ENCODE measurements at places on chromosomes 1 and 21. TPM values are rescaled to one million over a fixed set of nuclear protein-coding genes. Genes with fewer than 3 reads are reported as not detected.

The IL19 gene
- total RNA-seq = not detected

The RBM11 gene
- not detected for total RNA-seq

The KRTAP7-1 gene
- total RNA-seq = not detected

The TCHHL1 gene
- total RNA-seq = not detected

The TMEM54 gene
- 36.7 TPM for total RNA-seq

The SIM2 gene
- not detected for total RNA-seq

The CCDC185 gene
- 0.17 TPM for total RNA-seq

The C1orf210 gene
- not detected for total RNA-seq

The CLCA4 gene
- total RNA-seq = not detected

The MAN1C1 gene
- 4.7 TPM for total RNA-seq

The SLX9 gene
- total RNA-seq = 12.6 TPM

The TENT5C gene
- total RNA-seq = 2.6 TPM

The OLIG2 gene
- not detected for total RNA-seq

The DYNLT4 gene
- total RNA-seq = not detected

The SDC3 gene
- total RNA-seq = 15.6 TPM

The MR1 gene
- 27.6 TPM for total RNA-seq

The TAGLN2 gene
- total RNA-seq = 504 TPM

The CDC7 gene
- 7.3 TPM for total RNA-seq

The SLC44A3 gene
- total RNA-seq = 3.1 TPM

The HCRTR1 gene
- total RNA-seq = not detected

The RPL11 gene
- total RNA-seq = 1,055 TPM

The RNU1-2 gene
- under 0.01 TPM for total RNA-seq

The HUNK gene
- not detected for total RNA-seq

The CATSPERE gene
- 0.44 TPM for total RNA-seq

The TNN gene
- not detected for total RNA-seq

The AMIGO1 gene
- total RNA-seq = 3.6 TPM

The C8B gene
- not detected for total RNA-seq

The AIDA gene
- total RNA-seq = 93.8 TPM

The ZNF593OS gene
- not detected for total RNA-seq

The DCST1 gene
- not detected for total RNA-seq

The AKR7A3 gene
- total RNA-seq = 1.2 TPM

The SERINC2 gene
- 38.9 TPM for total RNA-seq

The NID1 gene
- total RNA-seq = 48.3 TPM

The NEK2 gene
- 1.5 TPM for total RNA-seq

The PLA2G2F gene
- total RNA-seq = not detected

The GLIS1 gene
- total RNA-seq = 0.58 TPM
